ENCODE measurements at places on chromosomes 1 and 21. TPM values are rescaled to one million over a fixed set of nuclear protein-coding genes. Genes with fewer than 3 reads are reported as not detected.

ATP1A4 gene
- total RNA-seq, result not detected

NBPF4 gene
- not detected for total RNA-seq

- no peak for DNase-seq
Observed at GRCh38 chr1:1020415-1021009, 592 bp downstream of the AGRN start.

GRCh38 chr1:244187310-244187709, 136.2 kb downstream of the ZBTB18 start:
- DNase-seq, result no peak

- no peak for DNase-seq
Observed at GRCh38 chr1:177281901-177282300, 111.1 kb downstream of the BRINP2 start.

DNA sequence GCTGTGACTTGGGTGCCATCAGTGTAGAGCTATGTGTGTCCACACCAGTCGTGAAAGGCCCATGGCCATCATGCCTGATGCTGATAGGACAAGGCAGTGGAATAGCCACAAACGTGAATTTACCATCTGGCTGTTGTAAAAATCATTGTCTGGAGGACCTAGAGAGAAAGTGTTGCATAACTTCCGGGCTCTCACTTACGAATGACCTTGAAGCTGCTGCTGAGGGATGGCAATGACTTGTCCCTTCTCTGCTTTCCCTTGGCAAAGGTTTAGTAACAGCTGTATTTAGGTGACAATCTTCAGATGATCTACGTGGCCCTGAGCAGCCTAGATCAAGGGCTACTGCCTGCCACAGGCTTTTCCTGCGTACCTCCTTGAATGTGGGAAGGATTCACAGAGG, 5.8 kb downstream of the ATP1B1 start:
- DNase-seq, result no peak

- DNase-seq, result no peak
Observed at GRCh38 chr1:219834314-219834917, 93.9 kb downstream of the SLC30A10 start.
